GM12892 (cell line): ENCODE measurements at places on chromosomes 6 and 20.

DNA sequence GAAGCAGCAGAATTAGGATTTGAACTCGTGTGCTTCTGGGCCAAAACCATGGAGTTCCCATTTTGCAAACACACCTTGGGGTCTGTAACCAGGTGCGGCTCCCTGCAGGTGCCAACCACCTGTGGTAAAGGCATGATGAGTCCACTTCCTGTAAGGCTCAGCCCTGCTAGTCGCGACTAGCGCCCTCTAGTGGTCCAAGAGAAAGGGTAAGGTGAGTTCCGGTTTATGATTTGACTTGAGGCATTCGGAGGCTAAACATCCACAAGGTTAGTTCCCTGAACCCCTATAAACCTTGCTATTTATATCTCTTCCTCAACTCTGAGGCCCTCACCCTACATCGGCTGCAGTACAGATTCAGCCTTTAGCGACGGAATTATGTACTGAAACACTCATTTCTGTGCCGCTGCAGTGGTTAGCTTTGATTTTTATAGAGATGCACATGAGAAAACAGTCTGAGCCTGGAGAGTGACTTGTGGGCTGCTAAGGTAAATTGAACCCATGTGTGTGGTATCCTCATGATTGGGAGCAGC, 173.4 kb downstream of the PLCB1 start:
- peak; percentile 2 for DNase-seq

DNA sequence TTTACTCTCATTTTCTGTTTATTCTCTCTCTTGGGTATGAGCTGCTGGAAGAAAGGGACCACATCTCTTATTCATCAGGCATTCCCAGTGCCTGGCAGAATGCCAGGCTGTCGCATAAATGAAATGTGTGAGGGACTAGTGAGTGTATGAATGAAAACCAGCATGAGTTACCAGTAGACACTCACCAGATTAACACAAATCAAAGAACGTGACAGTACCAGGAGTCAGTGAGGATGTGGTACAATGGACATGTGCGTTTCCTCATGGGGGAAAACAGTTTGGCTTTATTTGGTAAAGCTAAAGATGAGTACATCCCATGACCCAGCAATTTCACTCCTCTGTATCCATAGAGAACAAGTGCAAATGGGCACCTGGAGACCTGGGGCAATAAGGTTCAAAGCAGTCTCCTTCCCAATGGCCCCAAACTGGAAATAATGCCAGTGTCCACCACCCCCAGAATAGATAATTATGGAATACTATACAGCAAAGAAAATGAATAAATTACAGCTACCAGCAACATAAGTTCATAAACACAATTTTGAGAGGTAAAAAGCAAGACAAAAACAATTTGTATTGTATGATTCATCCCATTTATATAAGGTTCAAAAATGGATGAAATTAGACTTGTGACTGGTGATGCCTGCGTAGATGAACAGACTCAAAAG, 93.3 kb downstream of the CDH22 start:
- DNase-seq = no peak

- DNase-seq = peak; percentile 42
Observed at GRCh38 chr6:28489366-28490204, 26.0 kb downstream of the GPX6 start.

DNA sequence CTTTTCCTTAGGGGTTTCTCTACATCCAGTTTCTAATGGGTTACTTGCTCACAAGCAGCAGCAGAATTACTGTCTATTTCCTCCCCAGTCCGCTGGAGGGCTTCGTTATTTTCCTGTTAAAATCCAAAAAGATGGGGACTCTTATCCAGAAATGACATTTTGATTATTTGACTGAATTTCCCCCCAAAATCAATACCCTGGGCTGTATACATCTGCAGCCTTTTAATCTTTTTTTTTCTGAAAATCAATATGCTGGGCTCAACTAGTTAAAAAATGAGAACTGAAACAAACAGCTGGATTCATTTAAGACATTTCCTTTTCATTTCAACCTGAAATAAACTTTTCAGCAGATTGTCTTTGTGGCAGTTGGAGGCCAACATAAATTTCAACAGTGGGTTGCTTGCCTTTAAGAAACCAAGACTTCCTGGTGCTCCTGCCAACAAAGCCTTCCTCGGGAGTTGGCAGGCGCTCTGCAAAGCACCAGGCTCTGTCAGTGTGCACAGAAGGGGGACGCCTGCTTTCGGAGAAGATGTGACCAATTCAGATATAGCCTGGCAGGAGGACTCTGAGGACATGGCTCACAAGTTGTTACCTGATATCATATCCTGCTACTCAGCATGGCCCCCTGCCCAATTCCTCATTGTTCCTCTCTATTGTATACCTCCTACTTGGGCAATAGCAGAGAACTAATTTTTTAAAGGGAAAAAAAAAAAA, 204.7 kb upstream of the ARG1 start:
- no peak for DNase-seq

DNA sequence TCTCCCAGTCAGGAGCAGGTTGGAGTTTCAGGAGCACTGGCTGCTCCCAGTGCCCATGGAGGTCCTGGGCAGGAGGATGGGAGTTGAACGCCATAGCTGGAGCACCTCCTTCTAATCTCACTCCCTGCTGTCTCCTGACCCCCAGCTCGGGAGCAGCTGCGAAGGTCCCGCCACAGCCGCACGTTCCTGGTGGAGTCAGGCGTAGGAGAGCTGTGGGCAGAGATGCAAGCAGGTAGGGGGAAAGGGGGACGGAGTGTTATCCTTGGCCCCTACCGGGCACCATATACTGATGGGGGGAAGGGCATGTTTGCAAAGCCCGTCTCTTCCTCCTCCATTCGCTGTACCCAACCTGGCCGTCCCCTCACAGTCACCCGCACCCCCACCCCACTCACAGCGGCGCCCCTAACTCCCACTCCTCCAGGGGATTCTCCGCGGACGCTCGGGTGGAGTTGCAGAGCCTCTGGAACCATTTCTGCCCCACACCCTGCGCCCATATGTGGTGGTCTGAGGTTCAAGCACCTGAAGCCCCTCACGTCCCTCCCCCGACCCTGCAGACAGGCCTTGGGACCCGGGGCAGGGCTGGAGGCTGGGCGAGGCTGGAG, 16.7 kb downstream of the HSPA12B start:
- DNase-seq = no peak

DNA sequence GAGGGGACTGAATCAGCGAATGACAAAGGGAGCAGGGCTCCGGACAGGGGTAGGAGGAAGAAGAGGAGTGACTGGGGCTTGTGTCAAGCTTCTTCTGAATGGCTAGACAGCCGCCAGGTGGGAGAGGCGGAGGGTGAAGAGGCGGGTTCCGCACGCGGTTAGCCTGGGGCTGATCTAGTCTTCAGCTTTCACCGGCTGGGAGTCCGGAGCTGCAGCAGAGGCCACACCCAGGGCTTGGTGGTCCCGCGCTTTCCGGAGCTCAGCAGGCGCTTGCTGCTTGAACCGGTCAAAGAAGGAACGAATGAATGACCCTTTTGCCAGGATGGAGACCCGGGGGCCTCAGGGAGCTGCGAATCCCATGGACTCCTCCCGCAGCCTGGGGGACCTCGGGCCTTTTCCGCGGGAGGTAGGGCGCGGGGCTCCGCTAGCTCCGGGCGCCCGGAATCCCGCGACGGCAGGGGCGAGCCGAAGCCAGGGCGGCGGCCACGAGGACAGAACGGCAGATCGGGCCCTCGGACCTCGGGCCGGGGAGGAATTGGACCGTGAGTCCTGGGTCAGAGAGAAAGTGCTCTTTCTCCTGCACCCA, at the start of gene C6orf141:
C6orf141 (plus strand) TSS at position 177 of the 586 bp plus-strand sequence; CDS start at position 302, 125 bp downstream.
- peak; percentile 25 for DNase-seq

GRCh38 chr6:43269273-43270007, 26.2 kb downstream of the TTBK1 start:
- no peak for DNase-seq

DNA sequence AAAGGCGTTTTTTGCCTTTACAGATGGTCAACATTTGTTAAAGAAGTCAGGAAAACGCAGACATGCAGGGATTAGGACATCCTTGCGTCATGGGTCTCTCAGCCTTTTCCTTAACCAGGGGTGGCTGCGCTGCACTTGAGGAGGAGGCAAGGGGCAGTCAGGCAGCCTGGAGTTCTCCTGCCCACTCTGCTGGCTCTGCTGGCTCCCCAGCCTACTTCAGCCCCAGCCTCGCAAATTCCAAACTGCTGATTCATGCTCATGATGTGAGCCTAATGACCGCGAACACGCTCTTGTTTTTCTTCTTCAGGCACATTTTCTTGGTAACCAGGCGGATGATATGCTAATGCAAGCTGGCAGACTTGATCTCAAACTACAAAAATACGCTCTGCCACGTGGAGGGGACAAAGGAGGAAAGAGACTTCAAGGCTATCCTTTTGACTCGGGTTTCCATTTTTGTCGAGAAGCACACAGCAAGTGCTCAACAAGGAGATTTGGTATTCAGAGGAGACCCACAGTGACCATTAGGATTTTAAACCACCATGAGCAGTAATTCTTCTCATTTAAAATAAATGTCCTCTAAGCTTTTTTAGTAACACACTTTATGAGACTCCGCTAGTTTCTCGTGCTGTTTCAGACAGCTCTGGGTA, 290.3 kb upstream of the STXBP5 start:
- no peak for DNase-seq

DNA sequence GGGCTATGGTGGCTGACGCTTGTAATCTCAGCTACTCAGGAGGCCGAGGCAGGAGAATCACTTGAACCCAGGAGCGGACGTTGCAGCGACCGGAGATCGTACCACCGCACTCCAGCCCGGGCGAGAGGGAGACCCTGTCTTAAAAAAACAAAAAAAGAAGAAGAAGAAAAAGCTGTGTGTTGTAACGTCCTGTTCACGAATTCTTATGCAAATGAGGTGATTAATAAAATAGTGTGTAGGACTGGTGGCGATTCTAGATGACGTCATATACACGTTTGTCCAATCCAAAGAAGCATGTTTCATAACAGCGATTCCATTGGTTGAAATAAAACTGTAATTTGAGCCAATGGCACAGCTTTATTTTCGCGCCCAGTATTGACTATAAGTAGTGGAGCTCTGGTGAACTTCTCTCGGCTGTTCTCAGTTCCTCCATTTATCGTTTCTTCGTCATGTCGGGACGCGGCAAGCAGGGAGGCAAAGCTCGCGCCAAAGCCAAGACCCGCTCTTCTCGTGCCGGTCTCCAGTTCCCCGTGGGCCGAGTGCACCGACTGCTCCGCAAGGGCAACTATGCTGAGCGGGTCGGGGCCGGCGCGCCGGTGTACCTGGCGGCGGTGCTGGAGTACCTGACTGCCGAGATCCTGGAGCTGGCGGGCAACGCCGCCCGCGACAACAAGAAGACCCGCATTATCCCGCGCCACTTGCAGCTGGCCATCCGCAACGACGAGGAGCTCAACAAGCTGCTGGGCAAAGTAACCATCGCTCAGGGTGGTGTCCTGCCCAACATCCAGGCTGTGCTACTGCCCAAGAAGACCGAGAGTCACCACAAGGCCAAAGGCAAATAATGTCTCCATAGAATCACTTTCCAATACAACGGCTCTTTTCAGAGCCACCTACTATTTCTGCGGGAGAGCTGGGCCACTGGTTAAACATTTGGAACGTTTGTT, 47.0 kb downstream of the OR2B2 start:
- DNase-seq = peak; percentile 51

DNA sequence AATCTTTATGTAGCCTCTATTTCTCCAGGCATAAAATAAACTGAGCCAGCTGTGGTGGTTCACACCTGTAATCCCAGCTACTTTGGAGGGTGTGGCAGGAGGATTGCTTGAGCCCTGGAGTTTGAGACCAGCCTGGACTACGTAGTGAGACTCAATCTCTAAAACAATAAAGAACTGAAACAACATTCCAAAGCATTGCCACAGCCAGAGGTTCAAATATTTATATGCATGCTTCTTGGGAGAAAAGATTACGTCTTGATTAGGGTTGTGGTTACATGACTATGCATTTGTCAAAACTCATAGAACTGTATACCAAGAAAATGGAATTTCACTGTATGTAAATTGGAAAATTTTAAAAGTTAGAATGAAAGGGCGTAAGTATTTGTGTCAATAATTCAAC, 27.7 kb upstream of the PAX1 start:
- no peak for DNase-seq

- no peak for DNase-seq
Observed at GRCh38 chr6:161568885-161569456, 295.1 kb upstream of the AGPAT4 start.

GRCh38 chr6:122449069-122449468, 22.5 kb downstream of the SERINC1 start:
- no peak for DNase-seq

GRCh38 chr20:14950633-14951032, 613.2 kb upstream of the FLRT3 start:
- no peak for DNase-seq
